ENCODE measurements at places on chromosomes 3 and 15.

DNA sequence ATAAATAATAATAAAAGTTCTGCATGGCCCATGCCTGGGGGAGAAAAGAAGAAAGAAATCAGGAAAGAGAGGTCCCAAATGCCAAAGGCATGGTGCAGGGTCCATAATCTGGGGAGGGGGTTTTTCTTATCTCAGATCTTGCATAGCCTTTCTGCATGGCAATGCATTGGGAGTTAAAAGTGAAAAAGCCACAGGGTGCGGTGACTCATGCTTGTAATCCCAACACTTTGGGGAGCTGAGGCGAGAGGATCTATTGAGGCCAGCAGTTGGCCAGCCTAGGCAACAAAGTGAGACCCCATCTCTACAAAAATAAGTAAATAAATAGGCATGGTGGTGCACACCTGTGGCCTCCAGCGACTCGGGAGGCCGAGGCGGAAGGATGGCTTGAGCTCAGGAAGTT lies 76.8 kb upstream of the GATA2 start:
- DNase-seq = no peak

- no peak for DNase-seq
These were observed 47.2 kb upstream of the ZBTB38 start for GRCh38 chr3:141321109-141321497.

- DNase-seq = no peak
These were observed 8.6 kb downstream of the VPS18 start for GRCh38 chr15:40902605-40903561.

DNA sequence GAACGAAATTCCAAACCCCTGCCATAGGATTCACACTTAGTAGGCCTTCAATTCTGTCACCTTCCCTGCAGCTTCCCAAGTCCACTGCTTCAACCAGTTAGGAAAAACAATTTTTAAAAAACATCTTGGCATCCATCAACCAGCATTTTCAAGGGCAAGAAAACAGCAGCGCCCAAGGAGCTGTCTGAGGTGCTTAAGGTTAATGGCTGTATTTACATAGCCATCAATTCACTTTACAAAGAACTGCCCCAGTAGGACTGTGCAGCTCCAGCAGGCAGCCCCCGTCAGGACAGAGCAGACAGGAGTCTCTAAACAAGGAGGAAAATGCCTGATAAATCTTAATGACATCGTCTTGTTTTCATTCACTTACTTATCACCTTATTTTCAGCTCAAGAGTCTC lies 13.3 kb downstream of the TAFA4 start:
- DNase-seq = no peak

DNA sequence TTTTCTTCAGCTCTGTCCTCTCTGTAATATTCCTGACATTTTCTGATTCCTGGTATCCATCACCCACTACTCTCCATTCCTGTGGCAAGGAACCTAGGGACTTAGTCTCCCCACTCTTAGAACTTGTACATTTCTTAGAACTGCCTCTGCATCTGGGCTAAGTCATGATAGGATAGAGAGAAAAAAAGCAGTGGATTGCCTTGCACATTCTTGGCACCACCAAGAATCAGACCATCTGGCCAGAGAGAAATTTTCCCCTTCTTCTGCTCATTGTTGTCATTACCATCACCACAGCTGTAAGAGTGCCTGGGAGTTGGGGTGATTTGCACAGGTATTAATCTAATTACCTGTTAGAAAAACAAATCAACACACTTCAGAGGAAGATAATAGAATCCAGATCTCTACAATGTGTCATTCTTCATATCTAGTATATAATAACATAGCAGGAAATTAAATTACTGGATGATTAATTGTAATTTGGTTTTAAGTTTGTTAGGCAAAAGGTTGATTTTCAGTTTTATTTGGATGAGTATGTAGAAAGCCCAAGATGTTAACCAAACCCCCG lies 264.8 kb upstream of the ZPLD1 start:
- no peak for DNase-seq

GRCh38 chr3:56800832-56801661 lies 702 bp downstream of the ARHGEF3 start:
- DNase-seq = peak; percentile 28

DNA sequence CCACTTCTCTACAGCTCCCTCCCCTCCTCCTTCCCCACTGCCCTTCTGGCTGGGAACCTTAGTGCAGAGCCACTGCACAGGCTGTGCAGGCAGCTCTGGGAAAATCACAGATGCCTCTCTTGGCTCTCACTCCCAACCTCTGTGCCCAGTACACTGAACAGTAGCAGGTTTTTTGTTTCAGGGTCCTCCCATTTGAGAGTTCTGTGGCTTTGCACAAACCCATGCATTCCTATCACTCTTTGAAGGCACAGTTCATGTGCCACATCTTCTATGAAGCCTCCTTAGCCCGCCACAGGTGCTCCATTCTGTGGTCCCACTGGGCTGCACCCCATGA lies 103.9 kb downstream of the SNRK start:
- no peak for DNase-seq

GRCh38 chr3:123782488-123782887 lies 101.6 kb downstream of the MYLK start:
- DNase-seq = no peak

DNA sequence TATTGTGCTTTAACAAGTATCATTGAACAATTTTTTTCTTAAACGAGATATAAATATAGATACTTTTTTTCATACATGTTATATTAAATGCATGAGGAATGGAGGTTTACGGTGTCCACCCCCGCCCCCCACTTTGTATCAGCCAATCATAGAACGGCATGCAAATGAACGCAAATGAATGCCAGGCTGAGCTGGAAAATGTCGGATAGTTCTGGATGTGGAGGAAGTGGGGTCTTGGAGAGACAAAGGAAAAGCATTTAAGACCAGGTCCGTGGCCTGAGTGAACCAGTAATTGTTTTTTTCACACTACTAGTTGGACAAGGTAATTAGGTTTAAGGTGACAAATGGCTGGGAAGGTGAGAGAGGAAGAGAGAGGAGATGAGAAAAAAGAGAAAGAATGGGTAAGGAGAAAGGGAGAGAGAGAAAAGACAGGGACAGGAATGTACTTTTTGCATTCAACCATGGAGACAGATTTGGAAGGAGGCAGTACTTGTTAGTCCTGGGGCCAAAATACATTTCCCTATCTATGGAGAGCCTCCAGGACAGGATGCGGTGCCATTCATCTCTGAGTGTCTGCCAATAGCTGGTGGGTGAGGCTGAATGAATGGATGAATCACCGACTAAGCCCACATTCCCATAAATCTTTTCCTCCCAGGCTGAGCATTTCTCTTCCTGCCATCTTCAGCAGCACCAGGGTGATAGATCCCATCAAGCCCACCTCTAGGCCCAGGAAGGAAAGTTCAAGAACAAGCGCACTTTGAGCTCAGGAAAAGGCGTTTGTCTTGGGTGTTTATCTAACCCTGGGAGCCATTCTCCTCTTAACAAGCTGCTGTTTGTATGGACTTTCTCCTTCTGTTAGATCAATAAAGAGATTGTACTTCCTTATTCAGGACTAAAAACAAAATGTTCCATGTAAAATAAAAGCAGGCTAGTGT lies 1.4 kb upstream of the RAD18 start:
- DNase-seq = no peak

DNA sequence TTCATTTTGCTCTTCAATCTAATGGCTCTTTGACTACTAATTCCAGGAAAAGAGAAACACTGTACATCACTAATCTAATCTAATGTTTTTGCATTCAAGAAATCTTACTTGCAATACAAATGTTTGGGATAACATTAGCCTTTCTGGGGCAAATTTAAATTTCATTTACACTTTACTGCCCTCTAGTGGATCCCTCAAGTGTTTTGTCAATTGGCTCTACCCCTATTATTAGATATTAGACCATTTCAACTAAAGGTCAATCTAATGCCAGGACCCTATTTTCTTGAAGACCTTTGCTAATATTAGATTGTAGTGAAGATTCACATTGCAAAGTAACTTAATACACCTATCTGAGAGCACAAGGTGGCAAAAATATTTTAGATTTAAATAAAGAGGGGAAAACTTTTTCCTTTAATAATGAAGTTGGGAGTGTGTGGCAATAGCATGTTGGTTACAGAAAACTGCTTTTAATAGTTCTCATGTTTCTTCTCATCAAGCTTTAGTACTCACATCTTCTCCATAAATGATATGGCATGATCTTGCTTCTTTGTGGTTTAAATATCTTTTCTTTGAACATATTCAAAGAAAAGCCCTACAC lies 5.0 kb downstream of the C2CD4A start:
- DNase-seq = peak; percentile 41

DNA sequence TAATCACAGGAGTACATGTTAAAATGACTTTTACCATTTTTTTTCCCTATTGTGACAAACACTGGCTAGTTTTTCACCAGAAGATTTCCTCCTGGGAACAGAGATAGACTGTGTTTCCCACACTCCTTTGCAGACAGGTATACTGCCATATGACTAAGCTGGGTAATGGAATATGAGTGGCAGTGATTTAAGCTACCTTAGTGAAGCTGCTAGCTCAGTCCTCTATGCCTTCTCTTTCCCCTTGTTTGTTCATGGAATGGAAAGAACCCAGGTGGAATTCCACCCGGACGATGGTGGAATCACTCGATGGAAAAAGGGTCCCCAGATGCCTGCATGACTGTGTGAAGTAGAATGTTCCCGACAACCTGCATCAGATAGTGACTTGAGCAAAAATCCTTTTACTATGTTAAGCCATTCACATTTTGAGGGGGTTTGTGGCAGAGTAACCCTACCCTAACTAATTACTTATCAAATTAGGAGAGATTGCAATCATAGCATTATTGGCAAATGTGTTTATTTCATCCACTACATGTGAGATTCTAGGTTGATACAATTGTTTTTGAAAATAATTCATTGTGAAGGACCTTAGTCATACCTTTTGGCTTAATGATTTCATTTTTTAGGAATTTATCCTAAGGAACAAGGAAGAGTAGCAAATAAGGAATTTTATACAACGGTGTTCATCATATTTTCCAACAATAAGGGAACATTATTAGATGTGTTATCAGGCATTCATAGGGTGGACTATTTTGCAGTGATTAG lies 16.5 kb downstream of the THSD4 start:
- no peak for DNase-seq

- no peak for DNase-seq
These were observed 781 bp upstream of the IP6K1 start for GRCh38 chr3:49787182-49787464.

- DNase-seq = no peak
These were observed 43.1 kb upstream of the LIMD1 start for GRCh38 chr3:45551214-45552010.

GRCh38 chr3:57778494-57778893 lies 22.4 kb downstream of the SLMAP start:
- no peak for DNase-seq

GRCh38 chr15:100918034-100918689 lies 995 bp upstream of the LRRK1 start:
- DNase-seq = peak; percentile 47

GRCh38 chr3:11546657-11547302 lies 96.9 kb downstream of the VGLL4 start:
- no peak for DNase-seq

GRCh38 chr15:37142371-37142770 lies 42.0 kb upstream of the MEIS2 start:
- DNase-seq = no peak

DNA sequence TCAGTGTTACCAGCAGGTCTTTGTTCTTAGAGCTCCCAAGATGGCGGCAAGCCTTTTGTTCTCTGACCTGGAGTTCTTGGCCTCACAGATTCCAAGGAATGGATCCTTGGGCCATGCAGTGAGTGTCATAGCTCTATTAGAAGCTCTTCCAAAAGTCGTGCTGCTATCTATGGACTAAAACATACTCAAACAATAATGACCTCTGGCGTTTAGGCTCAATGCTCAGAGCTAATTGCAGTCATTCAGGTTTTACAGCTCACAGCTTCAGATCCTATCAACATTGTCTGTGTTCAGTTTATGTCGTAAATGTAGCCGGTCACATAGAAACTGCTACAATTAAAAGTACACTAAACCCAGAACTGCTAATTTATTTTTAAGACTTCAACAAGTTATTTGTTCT lies 22.2 kb downstream of the CCRL2 start:
- DNase-seq = no peak

- DNase-seq = no peak
These were observed 27.6 kb downstream of the PLXNB1 start for GRCh38 chr3:48402281-48402732.

GRCh38 chr3:30112902-30113484 lies 493.4 kb upstream of the TGFBR2 start:
- peak; percentile 27 for DNase-seq

DNA sequence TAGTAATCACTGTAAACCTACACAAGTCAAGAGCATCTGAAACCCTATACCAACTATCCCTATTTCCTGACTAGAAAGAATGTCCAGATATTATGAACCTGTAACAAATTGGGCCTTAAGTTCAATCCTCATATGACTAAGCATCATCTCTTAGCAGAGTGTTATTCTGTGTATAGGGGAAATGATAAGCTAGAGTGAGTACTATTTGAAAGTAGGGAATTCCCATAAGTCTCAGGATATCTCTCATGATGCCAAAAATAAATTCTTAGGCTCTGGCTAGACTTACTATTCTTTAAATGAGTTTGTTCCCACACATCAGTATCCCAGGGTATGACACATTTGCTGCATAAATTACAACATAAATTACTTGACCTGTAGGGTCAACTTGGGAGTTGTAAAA lies 15.3 kb downstream of the MRPL47 start:
- no peak for DNase-seq
